AG04450 (cell line): ENCODE measurements at places on chromosomes 11 and 22.

GRCh38 chr11:124778281-124778680 lies 16.2 kb upstream of the ESAM start:
- DNase-seq, result no peak

DNA sequence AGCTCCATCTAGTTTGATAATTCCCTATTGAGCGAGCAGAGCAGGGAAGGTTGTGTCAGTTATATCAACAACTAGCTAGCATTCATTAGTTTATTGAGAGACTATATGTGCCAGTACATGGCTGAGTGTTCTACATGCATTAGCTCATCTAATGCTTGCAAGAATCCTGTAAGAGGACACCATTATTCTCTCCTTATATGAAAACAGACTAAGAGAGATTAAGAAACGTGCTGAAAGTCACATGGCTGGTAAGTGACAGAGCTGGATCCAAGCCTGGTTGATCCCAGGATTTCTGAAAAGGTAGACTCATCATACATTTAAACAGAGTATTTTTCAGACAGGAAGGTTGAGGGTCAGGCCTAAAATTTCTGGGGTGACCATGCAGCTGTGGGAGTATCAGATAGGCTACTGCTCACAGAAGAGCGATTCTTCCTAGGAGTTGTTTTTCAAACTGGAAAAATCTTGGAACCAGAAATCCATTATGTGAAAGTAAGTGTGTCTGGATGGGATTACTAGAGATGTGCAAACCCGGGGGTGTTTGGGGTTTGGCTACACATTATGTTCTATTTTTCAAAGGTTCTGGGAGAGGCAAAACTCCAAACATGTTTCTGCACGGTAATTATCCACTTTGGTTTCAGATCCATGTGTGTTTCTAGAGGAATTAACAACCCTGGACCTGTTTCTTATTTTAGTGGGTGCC lies 213.3 kb downstream of the FAM76B start:
- DNase-seq, result no peak

GRCh38 chr11:69912161-69912910 lies 93.1 kb upstream of the FGF3 start:
- no peak for DNase-seq

GRCh38 chr11:115720602-115721245 lies 216.5 kb upstream of the CADM1 start:
- no peak for DNase-seq

DNA sequence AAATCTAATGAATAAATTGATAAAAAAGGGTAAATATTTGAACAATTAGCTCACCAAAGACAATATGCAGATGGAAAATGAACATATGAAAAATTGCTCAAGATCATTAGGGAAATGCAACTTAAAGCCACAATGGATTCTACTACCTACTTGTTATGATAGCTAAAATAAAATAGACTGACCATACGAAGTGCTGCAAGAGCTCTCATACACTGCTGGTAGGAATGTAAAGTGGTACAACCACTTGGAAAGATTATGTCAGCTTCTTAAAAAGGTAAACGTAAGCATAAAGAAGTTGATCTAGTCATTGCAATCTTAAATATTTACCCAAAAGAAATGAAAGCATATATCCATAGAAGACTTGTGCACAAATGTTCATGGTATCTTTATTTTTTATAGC lies 504.2 kb upstream of the ARHGAP42 start:
- no peak for DNase-seq

DNA sequence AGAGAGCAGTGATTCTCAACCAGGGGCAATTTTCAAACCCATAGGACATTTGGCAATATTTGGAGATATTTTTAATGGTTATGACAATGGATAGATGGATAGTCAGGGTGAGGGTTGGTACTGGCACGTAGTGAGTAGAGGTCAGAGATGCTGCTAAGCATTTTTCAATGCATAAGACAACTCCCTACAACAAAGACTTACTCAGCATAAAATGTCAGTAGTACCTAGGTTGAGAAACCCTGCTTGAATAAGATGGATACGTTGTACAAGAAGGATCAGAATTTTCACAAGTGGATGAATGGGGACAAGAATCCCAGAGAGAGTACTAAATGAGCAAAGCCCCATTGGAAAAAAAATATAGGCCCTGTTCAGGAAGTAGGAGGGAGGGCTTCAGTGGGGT lies 11.9 kb upstream of the LIN7C start:
- no peak for DNase-seq

DNA sequence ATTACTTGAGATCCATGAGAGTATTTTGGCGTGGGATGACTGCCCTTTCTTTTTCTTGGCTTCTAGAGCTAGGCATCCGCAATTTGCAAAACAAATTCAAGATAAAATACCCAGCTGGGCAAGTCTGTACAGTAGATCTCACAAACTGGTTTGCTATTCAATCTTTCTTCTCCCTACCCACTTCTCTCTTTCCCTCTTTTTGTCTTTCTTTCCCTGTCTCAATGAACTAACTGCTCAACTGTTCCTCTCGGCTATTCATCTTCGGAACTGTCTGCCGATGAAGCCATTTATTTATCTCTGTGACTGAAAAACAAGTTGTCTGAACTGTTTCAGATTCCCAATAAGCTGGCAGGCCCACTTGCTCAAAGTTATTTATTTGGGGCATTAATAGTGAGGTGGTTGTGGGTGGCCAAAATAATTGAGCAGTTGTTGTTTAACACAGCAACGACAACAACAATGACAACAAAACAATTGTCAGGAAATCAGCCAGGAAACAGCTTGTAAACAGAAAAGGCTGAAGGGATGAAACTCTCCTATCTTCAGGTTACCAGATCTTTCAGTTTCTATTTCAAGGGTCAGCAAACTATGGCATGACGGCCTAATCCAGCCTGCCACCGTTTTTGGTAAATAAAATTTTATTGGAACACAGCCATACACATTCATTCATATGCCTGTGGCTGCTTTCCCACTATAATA lies 76.0 kb upstream of the MTMR2 start:
- no peak for DNase-seq

- DNase-seq, result no peak
Measured at GRCh38 chr22:46661221-46661851, 41.1 kb downstream of the GRAMD4 start.

- no peak for DNase-seq
Measured at GRCh38 chr11:3947061-3947460, 91.6 kb downstream of the STIM1 start.

- DNase-seq, result no peak
Measured at GRCh38 chr22:32672542-32672941, 129.0 kb upstream of the TIMP3 start.

GRCh38 chr22:20549232-20549841 lies 41.9 kb downstream of the MED15 start:
- DNase-seq, result no peak

- no peak for DNase-seq
Measured at GRCh38 chr11:72935700-72936099, 121.5 kb downstream of the ATG16L2 start.

DNA sequence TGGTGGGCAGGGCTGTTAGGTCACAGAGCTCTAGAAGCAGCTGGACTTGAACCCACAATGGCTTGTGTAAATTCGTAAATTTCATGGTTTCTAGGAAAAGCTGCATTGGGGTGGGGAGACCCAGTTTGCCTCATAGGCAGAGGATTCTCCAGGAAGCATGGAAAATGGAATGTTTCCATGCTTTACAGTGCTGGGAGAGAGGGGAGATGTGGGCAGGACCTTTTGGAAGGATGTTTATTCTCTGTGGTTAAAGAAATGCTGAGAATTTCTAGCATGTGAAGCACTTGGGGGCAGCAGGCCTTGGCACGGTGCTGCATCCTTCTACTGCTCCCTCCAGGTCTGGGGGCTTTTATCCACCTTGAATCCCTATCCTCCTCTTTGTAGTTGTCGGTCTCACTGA lies 46.3 kb downstream of the TRAF6 start:
- DNase-seq, result no peak

GRCh38 chr11:35061516-35062440 lies 77.2 kb upstream of the CD44 start:
- DNase-seq, result no peak

- no peak for DNase-seq
Measured at GRCh38 chr11:88102598-88102934, 72.7 kb downstream of the RAB38 start.

GRCh38 chr11:105609341-105609781 lies 512 bp upstream of the GRIA4 start:
- DNase-seq, result no peak

- DNase-seq, result no peak
Measured at GRCh38 chr22:28773461-28773867, 969 bp downstream of the CCDC117 start.

- DNase-seq, result no peak
Measured at GRCh38 chr11:133337193-133337592, 195.1 kb downstream of the OPCML start.

DNA sequence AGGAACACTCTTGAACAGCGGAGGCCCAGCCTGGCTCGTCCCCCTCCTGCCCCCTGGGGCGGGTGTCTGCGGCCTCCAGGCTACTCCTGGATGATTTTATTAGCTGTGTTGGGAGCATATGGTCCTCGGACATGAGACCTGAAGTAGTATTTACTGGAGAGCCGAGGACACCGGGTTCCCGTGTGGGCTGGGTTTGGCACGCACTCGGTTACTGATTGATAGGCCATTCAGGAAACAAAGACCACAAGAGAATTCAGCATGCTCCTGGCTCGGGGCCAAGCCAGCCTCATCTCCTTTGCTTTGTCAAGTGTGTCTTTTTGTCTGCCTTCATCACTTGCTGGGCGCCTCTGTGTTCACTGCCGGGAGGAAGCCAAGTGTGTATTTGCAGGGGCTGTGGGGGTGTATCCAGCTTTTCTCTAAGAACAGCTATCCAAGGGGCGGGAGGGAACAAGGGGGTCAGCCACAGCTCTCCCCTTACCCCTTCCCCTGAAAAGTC lies 9.7 kb downstream of the FXYD2 start:
- no peak for DNase-seq

DNA sequence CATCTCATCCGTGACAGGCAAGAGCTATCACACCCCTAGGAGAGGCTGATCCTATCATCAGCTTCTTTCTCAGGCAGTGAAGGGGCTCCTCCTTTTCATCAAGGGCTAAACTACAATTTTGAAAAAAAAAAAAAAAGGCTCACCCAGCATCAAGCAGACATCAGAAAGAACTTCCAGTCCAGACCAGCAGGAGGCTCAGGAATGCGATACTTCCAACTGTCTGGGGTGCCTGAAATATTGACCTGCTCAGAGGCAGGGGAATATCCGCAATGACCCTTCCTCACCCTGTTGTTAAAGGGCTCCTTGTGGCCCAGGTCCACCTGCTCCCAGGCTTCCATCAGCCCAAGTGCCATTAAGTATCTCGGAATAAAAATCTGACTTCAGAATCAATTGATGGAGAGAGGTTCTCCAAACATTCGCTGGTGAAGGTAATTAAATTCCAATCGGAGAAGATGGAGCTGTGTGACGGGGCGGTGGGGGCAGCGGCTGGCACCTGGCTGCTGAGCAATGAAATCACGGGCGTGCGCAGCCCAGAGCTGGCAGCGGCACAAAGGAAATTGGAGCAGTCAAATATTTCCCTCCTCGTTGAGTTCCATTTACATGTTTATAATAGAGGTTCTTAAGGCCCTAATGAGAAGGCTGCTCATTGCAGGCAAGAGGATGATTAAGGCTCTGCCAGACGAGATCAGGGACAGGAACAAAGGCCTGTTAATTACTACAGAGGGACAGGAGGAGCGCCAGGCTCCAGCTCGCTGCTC lies 69.0 kb upstream of the THY1 start:
- DNase-seq, result no peak

- DNase-seq, result no peak
Measured at GRCh38 chr11:70046089-70046488, 32.0 kb upstream of the ANO1 start.

DNA sequence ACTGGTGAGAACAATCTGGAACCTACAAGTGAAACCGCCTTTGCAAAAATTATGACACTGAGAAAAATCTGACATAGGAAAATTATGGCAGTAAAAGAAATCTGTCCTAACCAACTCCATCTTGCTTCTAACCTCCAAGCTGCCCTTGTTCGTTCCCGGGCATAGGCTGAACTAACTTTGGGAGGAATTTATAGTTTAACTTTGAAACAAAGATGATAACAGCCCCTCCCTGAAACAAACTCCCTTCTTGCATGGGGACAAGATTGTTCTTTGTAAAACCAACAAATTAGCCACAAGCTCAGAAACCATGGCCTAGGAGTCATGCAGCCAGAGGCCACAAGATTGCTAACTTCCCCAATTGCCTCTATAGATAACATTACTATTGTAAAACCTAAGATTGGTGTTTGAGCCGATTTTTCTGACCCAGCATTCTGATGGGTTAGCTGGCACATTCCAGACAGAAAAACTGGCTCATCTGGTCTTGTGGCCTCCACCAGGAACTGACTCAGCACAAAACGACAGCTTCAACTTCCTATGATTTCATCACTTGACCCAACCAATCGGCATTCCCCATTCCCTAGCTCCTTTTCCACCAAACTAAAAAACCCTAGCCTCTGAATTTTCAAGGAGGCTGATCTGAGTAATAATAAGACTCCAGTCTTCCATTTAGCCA lies 3.6 kb upstream of the CCDC81 start:
- DNase-seq, result no peak

DNA sequence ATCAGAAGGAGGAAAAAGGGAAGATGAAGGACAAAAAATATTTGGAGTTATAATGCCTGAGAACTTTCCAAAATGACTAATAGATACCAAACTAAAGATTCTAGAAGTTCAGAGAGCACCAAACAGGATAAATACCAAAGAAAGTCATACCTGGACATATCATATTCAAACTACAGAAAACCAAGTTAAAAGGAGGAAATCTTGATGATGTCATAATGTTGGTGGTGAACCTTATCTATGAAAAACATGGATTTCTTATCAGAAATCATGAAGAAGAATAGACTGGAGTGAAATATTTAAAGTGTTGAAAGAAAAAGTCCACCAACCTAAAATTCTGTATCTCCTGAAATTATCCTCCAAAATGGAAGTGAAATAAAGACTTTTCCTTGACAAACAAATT lies 389.2 kb downstream of the JRKL start:
- DNase-seq, result no peak

- DNase-seq, result peak; percentile 11
Measured at GRCh38 chr11:131195661-131196517, 174.5 kb upstream of the NTM start.

- no peak for DNase-seq
Measured at GRCh38 chr11:27319072-27319471, 43.9 kb downstream of the CCDC34 start.

GRCh38 chr11:36427079-36427478 lies 83.0 kb downstream of the TRAF6 start:
- DNase-seq, result no peak

- no peak for DNase-seq
Measured at GRCh38 chr11:75147875-75148263, 3.0 kb upstream of the SLCO2B1 start.

DNA sequence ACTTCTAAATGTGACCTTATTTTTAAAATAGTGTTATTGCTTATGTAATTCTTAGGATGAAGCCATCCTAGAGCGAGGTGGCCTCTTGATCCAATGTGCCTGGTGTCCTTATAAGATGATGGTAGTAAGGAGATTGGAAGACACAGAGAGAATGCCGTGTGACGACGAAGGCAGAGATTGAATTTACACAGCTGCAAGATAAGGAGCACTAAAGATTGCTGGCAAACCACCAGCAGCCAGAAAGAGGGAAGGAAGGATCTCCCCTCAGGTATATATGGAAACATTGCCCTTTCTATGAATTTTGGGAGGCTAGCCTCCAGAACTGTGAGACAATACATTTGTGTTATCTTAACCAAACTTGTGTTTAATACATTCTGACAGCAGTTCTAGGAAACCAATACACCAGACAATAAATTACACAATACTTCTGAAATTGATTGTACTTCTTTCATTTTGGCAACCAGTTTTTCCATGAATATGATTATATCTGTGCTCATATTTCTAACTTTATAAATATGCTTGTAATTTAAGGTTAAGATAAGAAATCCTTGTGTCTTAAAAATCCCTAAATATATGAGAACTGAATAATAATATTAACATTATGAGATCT lies 86.3 kb upstream of the VPREB1 start:
- no peak for DNase-seq
